ENCODE measurements at places on chromosomes 1 and 21.

DNA sequence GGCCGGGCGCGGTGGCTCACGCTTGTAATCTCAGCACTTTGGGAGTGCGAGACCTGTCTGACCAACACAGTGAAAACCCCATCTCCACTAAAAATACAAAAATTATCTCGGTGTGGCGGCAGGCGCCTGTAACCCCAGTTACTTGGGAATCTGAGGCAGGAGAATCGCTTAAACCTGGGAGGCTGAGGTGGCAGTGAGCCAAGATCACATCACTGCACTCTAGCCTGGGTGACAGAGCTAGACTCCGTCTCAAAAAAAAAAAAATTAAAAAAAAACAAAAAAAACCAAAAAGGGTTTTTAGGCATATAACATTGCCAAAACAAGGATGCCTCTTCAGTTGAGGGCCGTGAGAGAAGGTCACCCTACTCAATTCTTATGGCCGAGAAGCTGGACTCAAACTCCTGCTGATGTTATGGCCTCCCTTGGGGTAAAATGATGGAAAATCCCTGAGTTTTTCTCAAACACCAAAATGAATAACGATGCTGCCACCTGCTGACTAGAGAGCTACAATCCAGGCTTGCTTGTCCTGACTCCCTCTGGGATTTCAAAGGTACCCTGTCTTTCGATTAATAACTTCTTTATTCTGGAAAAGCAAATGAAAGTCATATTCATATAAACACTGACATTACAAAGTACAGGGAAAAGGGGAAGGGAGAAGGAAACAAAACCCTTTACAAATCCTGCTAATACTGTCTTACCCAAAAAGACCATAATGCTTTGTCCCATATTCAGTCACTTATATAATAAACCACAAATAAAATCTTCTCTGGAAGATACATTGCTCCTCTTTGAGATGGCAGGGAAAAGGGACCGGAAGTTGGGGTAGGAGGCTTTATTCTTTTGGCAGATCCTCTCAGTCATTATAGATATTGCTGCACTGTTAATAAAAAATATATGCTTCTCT lies 10.7 kb downstream of the RAB42 start:
- DNase-seq, result peak; percentile 81

GRCh38 chr1:156705321-156705917 lies at the start of gene CRABP2:
Gene CRABP2, minus strand, starts transcription at chr1:156705583. Its CDS starts 137 bp downstream, at chr1:156705446.
- DNase-seq, result no peak

DNA sequence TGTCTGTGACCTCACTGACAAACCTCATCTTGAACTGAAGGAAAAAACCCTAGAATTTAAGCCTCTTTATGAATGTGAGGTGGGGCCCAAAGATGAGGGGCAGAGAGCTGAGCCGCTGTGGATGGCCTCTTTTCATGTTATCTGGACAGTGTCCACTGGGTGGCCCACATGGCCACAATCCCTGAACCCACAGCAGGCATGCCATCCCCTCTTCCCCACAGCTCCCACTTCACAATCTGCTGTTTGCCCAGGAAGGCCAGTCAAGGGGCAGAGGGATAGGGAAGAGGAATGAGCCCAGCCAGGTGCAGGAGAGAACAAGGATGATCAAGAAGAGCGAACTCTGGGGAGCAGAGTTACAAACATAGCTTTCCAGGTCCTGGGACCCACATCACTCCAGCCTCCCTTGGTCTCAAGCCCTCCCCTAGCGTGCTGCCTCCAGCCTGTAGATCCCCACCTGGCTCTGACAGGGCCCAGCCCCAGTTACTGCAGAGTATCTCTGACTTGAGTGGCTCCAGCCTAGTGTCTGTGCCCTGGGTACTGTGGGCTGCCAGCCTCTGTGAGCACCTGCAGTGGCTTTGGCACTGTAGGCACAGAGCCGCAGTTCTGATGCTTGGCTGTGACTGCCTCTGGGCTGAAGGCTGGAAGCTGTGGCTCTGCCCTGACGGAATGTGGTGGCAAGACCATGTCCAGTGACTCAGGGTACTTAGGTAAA lies 1.9 kb upstream of the SLFNL1 start:
- DNase-seq, result peak; percentile 16

DNA sequence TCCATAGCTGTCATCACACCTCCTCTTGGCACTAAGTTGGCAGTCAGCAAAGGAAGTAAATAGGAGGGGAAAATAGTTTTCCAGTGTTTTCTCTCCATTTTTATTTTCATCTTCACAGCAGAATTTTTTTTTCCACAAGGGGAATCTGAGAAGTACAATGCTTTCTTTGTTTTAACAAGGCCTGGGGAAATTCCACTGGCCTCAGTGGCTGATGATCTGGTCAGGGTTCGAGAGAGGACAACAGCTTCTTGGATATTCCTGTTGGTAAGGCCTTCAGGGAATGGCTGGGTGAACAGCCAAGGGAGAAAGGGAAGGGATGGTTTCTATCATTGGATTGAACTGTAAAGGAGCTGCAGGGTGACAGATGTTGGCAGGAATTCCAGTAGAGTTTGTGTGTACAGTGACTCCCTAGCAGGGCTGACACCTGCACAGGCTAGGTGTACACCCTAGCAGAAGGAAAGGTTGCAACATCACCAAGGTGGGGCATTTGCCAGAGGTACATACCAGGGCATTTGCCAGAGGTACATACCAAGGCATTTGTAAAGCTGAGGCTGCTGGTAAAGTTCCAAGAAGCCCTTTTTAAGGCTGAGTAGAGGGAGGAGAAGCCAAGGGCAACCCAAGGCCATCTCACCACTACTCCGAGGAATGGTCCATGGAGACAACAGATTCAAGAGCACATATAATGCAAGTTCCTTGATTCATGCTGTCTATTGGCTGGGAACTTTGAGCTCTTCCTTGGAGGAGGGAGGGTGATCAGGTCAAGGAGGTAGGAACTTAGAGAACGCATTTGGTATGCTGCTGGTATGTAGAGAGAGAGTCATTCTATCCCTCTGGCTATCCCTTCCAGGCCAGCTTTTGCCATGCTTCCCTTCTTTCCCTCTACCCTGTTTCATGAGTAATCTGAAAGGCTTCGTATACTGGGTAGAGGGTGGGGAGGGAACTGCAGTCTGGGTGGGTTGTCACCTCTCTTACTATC lies 3.1 kb downstream of the GJA5 start:
- no peak for DNase-seq

- no peak for DNase-seq
These were observed 29.4 kb downstream of the CDK18 start for GRCh38 chr1:205533748-205534443.

DNA sequence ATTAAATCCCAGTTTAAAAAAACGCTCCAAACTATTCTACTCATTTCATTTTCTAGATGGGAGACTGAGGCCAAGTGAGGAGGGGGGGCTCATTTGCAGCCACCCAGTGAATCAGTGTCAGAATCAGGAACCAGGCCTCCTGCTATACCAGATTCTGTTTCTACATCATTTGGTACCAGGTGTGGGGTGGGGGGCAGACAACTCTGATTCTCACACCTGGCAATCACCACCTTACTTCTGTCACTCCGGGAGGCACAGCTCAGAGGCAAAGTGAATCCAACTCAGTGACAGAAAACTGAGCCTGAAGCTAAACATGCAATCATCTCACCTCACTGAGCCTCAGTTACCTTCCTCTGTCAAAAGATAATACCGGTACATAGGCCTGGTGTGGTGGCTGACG lies 23.5 kb upstream of the ID3 start:
- no peak for DNase-seq

GRCh38 chr1:30616759-30617158 lies 106.6 kb downstream of the MATN1 start:
- DNase-seq, result no peak

DNA sequence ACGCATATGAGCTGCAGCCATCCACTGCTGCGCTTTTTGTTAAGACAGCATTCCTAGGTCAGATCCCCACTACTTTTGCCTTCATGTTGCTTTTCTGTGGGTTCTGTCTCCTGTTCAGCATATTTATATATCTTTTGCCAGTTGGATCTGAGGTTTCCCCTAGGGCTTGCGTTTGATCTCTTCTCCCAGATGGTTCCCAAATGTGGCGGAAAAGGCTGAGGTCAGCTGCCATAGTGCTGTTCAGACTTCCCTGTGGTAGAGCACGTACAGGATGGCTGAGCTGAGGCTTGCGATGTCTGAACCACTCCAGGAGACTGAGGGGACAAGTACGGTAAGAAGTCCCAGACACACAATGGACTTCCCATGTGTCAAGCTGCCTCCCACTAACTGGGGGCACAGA lies 39.8 kb downstream of the COL6A1 start:
- DNase-seq, result no peak

- peak; percentile 35 for DNase-seq
These were observed 43.8 kb downstream of the SLX9 start for GRCh38 chr21:44983421-44984206.

DNA sequence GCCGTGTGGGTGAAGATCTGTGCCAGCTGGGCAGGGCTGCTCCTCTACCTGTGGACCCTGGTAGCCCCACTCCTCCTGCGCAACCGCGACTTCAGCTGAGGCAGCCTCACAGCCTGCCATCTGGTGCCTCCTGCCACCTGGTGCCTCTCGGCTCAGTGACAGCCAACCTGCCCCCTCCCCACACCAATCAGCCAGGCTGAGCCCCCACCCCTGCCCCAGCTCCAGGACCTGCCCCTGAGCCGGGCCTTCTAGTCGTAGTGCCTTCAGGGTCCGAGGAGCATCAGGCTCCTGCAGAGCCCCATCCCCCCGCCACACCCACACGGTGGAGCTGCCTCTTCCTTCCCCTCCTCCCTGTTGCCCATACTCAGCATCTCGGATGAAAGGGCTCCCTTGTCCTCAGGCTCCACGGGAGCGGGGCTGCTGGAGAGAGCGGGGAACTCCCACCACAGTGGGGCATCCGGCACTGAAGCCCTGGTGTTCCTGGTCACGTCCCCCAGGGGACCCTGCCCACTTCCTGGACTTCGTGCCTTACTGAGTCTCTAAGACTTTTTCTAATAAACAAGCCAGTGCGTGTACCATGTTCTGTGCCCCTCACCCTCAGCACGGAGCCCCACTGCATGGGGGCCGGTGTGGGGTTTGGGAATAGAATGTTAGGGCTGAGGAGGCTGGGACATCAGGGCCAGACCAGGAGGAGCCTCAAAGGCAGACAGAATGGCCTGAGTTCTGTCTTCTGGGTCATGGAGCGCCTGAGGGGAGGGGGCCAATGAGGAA lies 21.3 kb downstream of the SERINC2 start:
- DNase-seq, result peak; percentile 83

DNA sequence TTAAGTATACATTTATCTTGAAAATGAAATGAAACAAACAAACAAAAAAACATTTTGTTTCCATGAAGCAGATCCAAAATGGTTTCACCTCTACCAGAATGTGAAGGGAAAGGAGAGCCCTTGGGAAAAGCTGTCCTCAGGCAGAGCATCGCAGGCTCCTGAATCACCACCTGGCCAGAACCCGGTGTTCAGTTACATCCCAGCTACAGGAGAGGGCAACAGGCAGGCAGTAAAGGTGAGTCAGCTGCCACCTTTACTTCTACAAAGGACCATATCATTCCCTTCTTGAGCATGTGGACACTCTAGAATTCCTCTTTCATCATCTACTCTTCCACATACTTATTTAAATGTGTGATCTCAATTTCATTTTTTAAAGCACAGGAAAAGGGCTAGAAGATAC lies 151.2 kb downstream of the PIGK start:
- no peak for DNase-seq

GRCh38 chr21:14403681-14404318 lies 20.9 kb upstream of the HSPA13 start:
- peak; percentile 19 for DNase-seq

GRCh38 chr1:44433209-44433608 lies 28.2 kb downstream of the RNF220 start:
- no peak for DNase-seq

- no peak for DNase-seq
These were observed at the start of gene CROCC for GRCh38 chr1:16921391-16922185. Gene CROCC, plus strand, starts transcription at chr1:16921931. Its CDS starts 88 bp downstream, at chr1:16922019.

- no peak for DNase-seq
These were observed 407.9 kb upstream of the PKN2 start for GRCh38 chr1:88276163-88276562.

GRCh38 chr1:9019896-9020295 lies 6.3 kb downstream of the SLC2A7 start:
- no peak for DNase-seq

DNA sequence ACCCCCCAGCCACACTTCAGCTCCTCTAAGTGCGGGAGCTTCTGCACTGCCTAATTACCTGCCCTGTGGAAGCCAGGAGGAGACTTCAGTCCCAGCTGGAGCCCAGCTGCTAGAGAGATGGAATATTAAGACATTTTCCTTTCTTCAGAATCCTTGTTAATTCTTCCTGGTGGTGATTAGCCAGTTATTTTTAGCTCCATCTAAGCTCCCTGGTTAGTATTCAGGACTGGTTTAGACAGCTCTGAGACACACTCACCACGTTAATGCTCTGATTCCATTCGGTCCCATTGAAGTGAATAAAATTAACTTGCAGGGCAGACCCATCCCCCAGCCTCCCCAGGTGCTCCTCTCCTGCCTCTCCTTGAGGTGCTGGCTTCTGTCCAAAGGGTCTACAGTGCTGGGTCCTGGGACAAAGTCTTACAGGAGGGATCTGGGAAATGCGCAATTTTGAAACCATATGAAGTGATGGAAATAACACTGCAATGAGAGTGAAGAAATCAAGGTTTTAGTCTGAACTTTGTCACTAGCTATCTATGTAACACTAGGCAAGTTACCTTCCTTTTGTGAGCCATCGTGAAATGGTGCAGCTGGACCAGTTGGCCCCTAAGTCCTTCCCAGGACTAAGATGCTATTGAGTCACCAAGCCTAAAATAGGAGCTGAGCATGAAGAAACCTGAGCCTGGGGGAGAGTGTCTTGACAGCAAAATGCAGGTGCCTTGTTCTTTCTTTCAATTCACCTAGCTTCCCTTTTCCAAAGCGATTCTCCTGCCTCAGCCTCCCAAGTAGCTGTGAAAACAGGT lies 117.4 kb upstream of the ATP1A1 start:
- no peak for DNase-seq

- no peak for DNase-seq
These were observed 52.1 kb downstream of the ACBD3 start for GRCh38 chr1:226134170-226135058.

DNA sequence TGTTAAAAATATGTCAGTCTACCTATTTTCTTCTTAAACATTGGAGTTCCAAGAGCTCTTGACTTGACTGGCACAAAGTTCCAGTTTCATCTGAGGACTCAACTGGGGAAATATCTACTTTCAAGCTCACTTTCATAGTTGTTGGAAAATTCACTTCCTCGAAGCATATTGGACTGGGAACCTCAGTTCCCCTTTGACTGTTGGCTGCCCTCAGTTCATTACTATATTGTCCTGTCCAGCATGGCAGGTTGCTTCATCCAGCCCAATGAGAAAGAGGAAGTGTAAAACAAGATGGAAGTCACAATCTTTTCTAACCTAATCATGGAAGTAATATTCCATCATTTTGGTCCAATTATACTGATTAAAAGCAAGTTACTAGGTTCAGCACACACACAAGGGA lies 54.3 kb downstream of the ZNF697 start:
- DNase-seq, result no peak

GRCh38 chr21:41803316-41803715 lies 36.5 kb upstream of the RIPK4 start:
- no peak for DNase-seq

- DNase-seq, result no peak
These were observed 62.3 kb downstream of the GRIK3 start for GRCh38 chr1:36971852-36972618.

DNA sequence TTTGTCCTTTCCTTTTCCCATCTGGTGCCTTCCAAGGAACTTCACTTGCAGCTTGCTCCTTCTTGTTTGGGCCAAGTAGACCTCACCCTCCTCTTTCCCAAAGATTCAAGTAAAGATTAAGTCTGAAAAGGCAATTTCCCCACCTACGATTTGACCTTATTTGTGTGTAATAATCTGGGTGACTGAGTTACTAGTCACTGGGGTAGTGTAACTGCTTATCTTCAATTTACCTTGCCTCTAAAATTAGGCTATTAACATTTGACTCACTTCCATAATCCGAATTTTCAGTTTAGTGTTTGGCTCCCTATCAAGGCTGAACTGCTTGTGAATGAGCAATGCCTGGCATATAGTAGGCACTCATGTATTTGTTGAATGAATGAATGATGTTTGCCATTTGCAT lies 59.6 kb downstream of the PLA2G4A start:
- DNase-seq, result no peak
